ENCODE measurements at places on chromosomes 13 and 19.

DNA sequence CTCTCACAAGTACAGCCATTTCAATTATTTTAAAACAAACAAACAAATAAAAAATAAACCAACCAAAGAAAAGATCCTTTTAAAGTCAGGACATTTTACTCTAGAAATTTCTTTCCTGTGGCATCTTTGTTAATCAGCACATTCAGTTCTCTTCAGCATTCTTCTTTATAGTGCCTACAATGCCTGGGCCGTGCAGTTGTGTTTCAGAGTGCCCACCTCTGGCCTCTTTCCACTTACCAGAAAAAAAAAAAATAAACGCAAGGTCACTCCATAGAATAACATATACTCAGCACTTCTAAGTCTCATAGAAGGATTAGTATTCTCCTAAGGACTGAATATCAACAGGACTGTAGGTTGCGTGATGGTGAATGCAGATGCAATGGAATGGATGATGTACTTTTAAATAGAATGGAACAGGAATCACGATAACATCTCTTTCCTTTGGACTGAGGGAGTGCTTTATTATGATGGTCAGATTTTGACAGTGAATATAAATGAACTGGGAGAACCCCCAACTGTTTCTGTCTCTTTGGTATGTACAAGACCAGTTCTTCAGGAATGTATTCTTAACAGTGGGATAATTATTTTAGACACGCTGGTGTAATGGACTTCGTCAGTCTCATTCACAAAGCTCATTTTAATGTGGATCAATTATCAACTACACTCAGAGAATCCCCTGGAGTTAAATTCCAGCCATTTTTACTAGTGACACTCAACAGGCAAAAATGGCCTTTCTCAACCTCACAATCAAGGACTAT, 125.0 kb upstream of the NBEA start:
- no peaks in the 10 kb centered on the region for H3K27me3 ChIP-seq
- no peak overlapping the region for H3K4me3 ChIP-seq
- peak overlapping the region; percentile 90 for H3K27ac ChIP-seq
- peaks cover 15% of the 10 kb centered on the region for H3K36me3 ChIP-seq

- H3K4me1 ChIP-seq, result peaks cover 13% of the 10 kb centered on the region
- no peak for DNase-seq
- no peaks in the 10 kb centered on the region for H3K27me3 ChIP-seq
- no peak overlapping the region for H3K4me3 ChIP-seq
Measured at GRCh38 chr13:75704194-75704926, 68.2 kb downstream of the LMO7 start.

GRCh38 chr13:102033857-102034331, 368.0 kb downstream of the FGF14 start:
- no peak overlapping the region for H3K4me3 ChIP-seq
- H3K36me3 ChIP-seq, result no peaks in the 10 kb centered on the region
- no peak overlapping the region for H3K27ac ChIP-seq
- H3K4me1 ChIP-seq, result no peaks in the 10 kb centered on the region

DNA sequence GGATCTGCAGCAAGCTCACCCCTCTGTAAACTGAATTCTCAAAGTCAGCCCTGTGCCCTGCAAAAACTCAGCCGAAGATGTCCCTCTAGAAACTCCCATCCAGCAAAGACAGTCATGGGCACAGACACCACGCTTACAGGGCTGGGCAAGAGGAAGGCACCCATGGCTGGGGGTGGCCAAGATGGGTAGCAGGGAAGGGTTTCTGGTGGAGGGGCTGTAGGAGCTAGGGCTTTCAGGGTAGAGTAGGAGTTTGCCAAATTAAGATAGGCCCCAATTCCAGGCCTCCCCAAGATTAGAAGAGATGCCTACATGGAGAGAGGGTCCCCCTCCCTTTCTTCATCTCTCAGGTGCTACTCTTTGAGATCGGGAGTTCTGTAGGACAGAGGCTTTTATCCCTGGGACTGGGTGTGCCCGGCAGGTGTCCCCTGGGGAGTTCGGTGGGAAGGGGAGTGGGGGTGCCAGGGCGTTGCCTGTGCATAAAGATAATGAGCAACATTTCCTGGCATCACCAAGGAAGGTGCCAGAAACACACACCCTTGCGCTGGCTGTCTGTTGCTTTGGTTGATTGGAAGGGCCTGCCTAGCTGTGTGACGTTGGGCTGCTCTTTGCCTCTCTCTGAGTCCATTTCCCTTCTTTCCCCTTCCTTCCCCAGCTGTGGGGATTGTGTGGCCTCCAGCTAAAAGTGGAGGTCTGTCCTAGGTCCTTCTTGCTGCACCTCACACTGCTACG, 9.4 kb downstream of the NRTN start:
- H3K27me3 ChIP-seq, result peaks cover 24% of the 10 kb centered on the region
- H3K27ac ChIP-seq, result no peak overlapping the region
- DNase-seq, result no peak
- no peaks in the 10 kb centered on the region for H3K36me3 ChIP-seq

DNA sequence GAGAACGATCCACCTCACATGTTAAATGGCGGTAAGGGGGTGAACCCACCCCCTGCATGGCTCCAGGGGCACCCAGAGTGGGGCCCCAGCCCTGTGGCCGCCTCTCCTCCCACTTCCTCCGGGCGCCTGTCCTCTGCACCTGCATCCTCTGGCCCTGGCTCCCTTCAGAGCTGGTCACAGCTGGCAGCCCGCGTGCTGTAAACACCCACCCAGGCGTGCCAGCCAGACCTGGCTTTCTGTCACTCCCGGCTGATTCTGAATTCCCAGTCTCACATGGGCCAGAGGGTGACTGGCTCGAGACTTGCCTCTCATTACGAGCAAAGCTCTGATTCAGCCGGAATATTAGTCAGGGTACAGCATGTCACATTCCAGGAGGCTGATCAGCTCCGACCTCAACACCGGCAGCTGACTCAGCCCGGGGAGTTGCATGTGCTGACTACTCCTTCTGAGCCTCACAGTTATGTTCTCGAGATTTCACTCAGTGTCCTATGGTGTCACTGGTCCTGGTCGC, 75.1 kb downstream of the GNG7 start:
- no peak for DNase-seq
- no peak overlapping the region for H3K27ac ChIP-seq
- H3K4me3 ChIP-seq, result no peak overlapping the region
- H3K27me3 ChIP-seq, result no peaks in the 10 kb centered on the region
- H3K4me1 ChIP-seq, result no peaks in the 10 kb centered on the region

- H3K4me3 ChIP-seq, result peak overlapping the region; percentile 58
- peaks cover 25% of the 10 kb centered on the region for H3K4me1 ChIP-seq
- H3K27ac ChIP-seq, result peak overlapping the region; percentile 82
- H3K36me3 ChIP-seq, result no peaks in the 10 kb centered on the region
Measured at GRCh38 chr19:677601-678436, 1.6 kb downstream of the FSTL3 start.

DNA sequence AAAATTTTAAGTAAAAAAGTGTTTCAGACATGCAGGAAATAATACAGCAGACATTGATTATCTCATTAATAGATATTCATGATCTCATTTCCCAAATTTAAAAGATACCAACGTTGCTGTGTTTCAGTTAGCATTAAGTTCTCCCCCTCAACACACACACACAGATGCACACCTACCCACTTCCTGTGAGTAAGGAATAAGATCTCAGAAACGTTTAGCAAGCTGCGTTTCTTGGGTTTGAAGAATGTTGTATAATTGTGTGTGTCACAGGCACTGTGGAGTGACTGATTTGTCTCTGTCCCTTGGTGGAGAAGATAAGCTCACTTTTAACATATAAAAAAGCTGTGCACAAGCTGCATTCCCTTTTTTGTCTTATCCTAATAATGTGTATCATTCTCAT, 196.8 kb downstream of the PDS5B start:
- peaks cover 24% of the 10 kb centered on the region for H3K36me3 ChIP-seq
- DNase-seq, result no peak
- H3K4me1 ChIP-seq, result no peaks in the 10 kb centered on the region

DNA sequence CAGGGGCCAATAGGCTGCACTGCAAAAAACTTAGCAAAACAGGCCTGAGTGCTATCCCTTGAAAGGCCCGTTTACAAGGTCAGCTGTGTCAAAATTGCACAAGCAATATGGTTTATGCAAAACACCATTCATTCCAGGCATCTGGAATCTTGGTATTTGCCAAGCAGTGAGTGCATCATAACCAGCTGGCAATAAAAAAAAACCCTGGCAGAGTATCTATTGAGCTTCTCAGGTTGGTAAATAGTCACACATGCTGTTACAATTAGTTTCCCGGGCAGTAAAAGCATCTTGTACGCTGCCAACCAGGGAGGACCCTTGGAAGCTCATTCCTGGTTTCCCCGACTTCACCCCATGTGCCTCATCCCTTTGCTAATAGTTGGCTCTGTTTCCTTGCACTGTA, 21.3 kb downstream of the ZNF77 start:
- DNase-seq, result no peak
- no peak overlapping the region for H3K4me3 ChIP-seq
- H3K4me1 ChIP-seq, result no peaks in the 10 kb centered on the region
- no peak overlapping the region for H3K27ac ChIP-seq
- peaks cover 23% of the 10 kb centered on the region for H3K36me3 ChIP-seq

DNA sequence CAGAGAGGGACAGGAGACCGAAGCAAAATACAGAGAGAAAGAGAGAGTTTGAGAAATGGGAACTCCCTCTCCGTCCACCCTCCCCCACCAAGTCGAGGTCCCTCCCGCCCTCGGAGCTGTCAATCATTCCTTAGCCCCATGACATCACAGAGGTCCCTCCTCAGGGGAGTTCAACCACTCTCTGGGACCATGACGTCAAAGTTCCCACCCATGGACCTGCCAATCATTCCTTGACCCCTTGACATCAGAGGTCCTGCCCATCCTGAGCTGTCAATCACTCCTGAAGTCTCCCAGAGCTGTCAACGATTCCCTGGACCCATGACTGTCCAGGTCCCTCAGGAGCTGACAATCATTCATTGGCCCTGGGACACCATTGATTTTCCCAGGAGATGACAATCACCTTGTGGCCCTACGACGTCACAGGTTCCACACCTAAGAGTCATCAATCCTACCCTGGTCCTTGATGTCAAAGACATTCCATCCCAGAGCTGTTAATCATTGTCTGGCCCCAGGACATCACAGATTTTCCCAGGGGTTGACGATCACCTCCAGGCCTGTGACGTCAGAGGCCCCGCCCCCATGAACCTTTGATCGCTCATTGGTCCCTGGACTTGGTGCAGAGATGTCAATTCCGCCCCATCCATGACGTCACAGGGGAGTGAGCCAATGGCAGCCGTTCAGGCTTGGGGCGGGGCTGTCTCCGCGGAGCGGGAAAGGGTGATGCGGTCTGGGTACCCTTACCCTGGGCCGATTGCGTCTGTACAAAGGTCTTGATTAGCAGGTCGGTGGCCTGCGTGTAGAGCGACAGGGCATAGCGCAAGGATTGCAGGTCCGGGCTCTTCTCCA, 61.7 kb downstream of the COLGALT1 start:
- H3K4me3 ChIP-seq, result no peak overlapping the region
- no peak overlapping the region for H3K27ac ChIP-seq
- no peaks in the 10 kb centered on the region for H3K4me1 ChIP-seq

GRCh38 chr13:107548338-107548737, 667.0 kb downstream of the LIG4 start:
- H3K27ac ChIP-seq, result no peak overlapping the region
- H3K27me3 ChIP-seq, result no peaks in the 10 kb centered on the region
- no peak overlapping the region for H3K4me3 ChIP-seq
- no peaks in the 10 kb centered on the region for H3K36me3 ChIP-seq
- no peak for DNase-seq
